ENCODE measurements at places on chromosomes 3 and 15. TPM values are rescaled to one million over a fixed set of nuclear protein-coding genes. Genes with fewer than 3 reads are reported as not detected.

Gene CCDC39
- 2.2 TPM for total RNA-seq

Gene MKRN3
- total RNA-seq = 7.4 TPM

Gene ATP6V1A
- total RNA-seq = 87.1 TPM

Gene TMEM115
- total RNA-seq = 49.6 TPM

Gene PLSCR2
- total RNA-seq = 0.22 TPM

Gene ZCWPW2
- total RNA-seq = 2.1 TPM

Gene ADPRH
- 2.5 TPM for total RNA-seq

Gene GUCA1C
- 0.20 TPM for total RNA-seq

Gene DUOXA1
- not detected for total RNA-seq

Gene XCR1
- not detected for total RNA-seq

Gene IMPG2
- total RNA-seq = 1.5 TPM

Gene GATA2
- 0.99 TPM for total RNA-seq

Gene CELF6
- 8.5 TPM for total RNA-seq

Gene TERC
- total RNA-seq = 43.4 TPM

Gene ADGRG7
- not detected for total RNA-seq

Gene ZNF621
- 16.2 TPM for total RNA-seq

Gene RLBP1
- 3.6 TPM for total RNA-seq

Gene PLA2G4D
- total RNA-seq = 0.10 TPM
